Activated CD8-positive, alpha-beta T cell treated with anti-CD3 and anti-CD28 coated beads, Interleukin-2, amount 10 ng/mL, durations not matched to agents 7 days and 5 days (primary cell): ENCODE measurements at places on chromosomes 1 and 21. TPM values are rescaled to one million over a fixed set of nuclear protein-coding genes. Genes with fewer than 3 reads are reported as not detected.
A peak's percentile ranks its signal among the peaks of the same experiment; 100 is the strongest.

DNA sequence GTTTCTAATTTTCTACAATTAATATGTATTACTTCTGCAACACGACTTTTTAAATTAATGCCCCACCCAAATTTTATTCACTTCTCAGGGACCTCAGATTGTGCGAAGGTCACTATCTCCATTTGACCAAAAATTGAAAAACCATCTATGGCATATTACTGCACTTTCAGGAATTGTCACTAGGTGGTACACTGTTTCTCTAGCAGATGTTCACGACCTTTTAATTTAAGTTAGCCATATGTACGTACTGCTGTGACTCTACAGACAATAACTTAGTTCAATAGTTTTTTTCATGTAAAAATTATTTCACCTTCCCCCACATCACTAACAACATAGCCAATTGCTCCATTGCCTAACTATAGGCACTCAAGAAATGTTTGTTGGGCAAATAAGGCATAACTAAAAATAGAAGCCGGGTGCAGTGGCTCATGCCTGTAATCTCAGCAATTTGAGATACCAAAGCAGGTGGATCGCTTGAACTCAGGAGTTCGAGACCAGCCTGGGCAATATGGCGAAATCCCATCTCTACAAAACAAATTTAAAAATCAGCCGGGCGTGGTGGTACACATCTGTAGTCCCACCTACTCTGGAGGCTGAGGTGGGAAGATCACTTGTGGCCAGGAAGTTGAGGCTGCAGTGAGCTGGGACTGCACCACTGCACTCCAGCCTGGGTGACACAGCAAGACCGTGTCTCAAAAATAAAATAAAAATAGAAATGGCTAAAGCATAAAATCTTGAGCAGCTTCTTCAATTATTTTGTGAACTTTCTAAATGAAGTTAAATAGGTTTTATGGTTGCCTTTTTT lies 75.7 kb upstream of the PKN2 start:
- peaks cover 8% of the 10 kb centered on the region for H3K4me1 ChIP-seq
- DNase-seq: no peak
- H3K4me3 ChIP-seq: no peak overlapping the region
- no peaks in the 10 kb centered on the region for H3K36me3 ChIP-seq
- H3K27me3 ChIP-seq: peaks cover 4% of the 10 kb centered on the region
- no peak overlapping the region for H3K27ac ChIP-seq

DNA sequence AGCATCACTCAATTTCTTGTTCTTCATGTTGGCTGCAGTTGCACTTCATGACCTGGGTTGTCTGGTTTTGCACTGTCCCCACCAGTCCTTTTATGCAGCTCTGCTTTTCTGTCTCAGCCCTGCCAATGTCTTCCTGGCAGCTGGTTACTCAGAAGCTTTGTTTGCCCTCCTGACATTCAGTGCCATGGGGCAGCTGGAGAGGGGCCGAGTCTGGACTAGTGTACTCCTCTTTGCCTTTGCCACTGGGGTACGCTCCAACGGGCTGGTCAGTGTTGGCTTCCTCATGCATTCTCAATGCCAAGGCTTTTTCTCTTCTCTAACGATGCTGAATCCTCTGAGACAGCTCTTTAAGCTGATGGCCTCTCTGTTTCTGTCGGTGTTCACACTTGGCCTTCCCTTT lies 6.6 kb downstream of the PIGV start:
- no peak overlapping the region for H3K4me3 ChIP-seq
- H3K27ac ChIP-seq: peak overlapping the region; percentile 40
- no peak for DNase-seq
- peaks cover 62% of the 10 kb centered on the region for H3K36me3 ChIP-seq
- H3K4me1 ChIP-seq: peaks cover 55% of the 10 kb centered on the region

DNA sequence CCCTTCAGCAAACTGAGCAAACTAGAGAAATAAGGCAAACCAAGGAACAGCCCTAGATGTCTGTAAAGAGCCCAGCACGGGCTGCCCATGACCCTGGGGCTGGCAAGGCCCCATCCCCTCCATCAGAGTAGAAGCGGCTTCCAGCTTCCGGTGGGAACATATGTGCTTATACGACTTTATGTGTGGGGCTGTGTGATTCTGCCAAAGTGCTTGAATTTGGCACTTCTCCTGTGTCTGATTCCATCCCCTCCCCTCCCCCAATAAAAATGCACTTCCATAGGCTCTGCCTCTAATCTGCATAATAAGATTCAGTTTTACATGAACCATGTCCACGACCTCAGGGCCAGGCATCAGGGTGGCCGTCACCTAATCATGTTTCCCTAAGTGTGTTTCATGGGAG lies 236.6 kb downstream of the DSCAM start:
- no peaks in the 10 kb centered on the region for H3K27me3 ChIP-seq
- no peak for DNase-seq
- H3K27ac ChIP-seq: no peak overlapping the region
- H3K4me3 ChIP-seq: no peak overlapping the region
- H3K4me1 ChIP-seq: no peaks in the 10 kb centered on the region

DNA sequence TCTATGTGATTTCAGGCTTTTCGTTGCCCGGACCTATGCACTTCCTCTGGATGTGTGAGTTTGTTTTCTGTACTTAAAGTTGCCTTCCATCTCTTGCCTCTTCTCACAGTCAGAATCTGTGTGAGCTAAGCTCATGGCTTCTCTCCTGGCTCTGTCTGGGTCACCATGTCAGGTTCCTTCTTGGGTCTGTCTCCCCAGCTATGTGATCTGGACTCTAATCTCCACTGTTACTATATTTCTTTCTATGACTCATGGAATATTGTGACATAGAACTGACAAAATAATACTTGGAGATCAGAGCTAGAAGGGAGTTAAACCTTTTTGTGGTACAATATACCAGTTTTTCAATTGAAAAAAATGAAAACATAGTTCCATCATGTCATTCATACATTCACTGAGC lies 172.7 kb upstream of the FGGY start:
- peaks cover 15% of the 10 kb centered on the region for H3K27me3 ChIP-seq
- no peak overlapping the region for H3K4me3 ChIP-seq
- no peak overlapping the region for H3K27ac ChIP-seq
- DNase-seq: no peak
- peaks cover 19% of the 10 kb centered on the region for H3K4me1 ChIP-seq

GRCh38 chr1:167790117-167790516 lies 68.3 kb downstream of the MPZL1 start:
- H3K4me3 ChIP-seq: no peak overlapping the region
- no peak overlapping the region for H3K27ac ChIP-seq
- peaks cover 2% of the 10 kb centered on the region for H3K36me3 ChIP-seq
- no peak for DNase-seq

Gene ADORA1
- not detected for total RNA-seq

- no peaks in the 10 kb centered on the region for H3K27me3 ChIP-seq
- no peak overlapping the region for H3K4me3 ChIP-seq
- H3K4me1 ChIP-seq: no peaks in the 10 kb centered on the region
- H3K36me3 ChIP-seq: no peaks in the 10 kb centered on the region
- H3K27ac ChIP-seq: no peak overlapping the region
Observed at GRCh38 chr1:4951601-4952000, 297.2 kb downstream of the AJAP1 start.

- no peaks in the 10 kb centered on the region for H3K27me3 ChIP-seq
- H3K36me3 ChIP-seq: no peaks in the 10 kb centered on the region
- no peaks in the 10 kb centered on the region for H3K4me1 ChIP-seq
- H3K4me3 ChIP-seq: no peak overlapping the region
Observed at GRCh38 chr1:61287014-61287413, 204.7 kb downstream of the NFIA start.

DNA sequence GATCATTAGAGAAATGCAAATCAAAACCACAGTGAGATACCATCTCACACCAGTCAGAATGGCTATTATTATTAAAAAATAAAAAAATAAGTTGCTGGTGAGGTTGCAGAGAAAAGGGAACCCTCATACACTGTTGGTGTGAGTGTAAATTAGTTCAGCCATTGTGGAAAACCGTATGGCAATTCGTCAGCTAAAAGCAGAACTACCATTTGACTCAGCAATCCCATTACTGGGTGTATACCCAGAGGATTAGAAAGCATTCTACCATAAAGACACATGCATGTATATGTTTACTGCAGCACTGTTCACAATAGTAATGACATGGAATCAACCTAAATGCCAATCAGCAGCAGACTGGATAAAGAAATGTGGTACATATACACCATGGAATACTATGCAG lies 42.2 kb downstream of the GIPC2 start:
- no peaks in the 10 kb centered on the region for H3K4me1 ChIP-seq
- no peak for DNase-seq
- H3K27ac ChIP-seq: no peak overlapping the region
- peaks cover 5% of the 10 kb centered on the region for H3K36me3 ChIP-seq
- peaks cover 6% of the 10 kb centered on the region for H3K27me3 ChIP-seq

GRCh38 chr21:41767606-41768436 lies 969 bp upstream of the RIPK4 start:
- DNase-seq: peak; percentile 33
- H3K27me3 ChIP-seq: peaks cover 62% of the 10 kb centered on the region
- H3K27ac ChIP-seq: no peak overlapping the region

GRCh38 chr21:43991447-43991991 lies 20.6 kb upstream of the TRAPPC10 start:
- H3K36me3 ChIP-seq: no peaks in the 10 kb centered on the region
- DNase-seq: no peak
- H3K4me1 ChIP-seq: no peaks in the 10 kb centered on the region
- H3K27ac ChIP-seq: no peak overlapping the region
- no peak overlapping the region for H3K4me3 ChIP-seq
- peaks cover 8% of the 10 kb centered on the region for H3K27me3 ChIP-seq

DNA sequence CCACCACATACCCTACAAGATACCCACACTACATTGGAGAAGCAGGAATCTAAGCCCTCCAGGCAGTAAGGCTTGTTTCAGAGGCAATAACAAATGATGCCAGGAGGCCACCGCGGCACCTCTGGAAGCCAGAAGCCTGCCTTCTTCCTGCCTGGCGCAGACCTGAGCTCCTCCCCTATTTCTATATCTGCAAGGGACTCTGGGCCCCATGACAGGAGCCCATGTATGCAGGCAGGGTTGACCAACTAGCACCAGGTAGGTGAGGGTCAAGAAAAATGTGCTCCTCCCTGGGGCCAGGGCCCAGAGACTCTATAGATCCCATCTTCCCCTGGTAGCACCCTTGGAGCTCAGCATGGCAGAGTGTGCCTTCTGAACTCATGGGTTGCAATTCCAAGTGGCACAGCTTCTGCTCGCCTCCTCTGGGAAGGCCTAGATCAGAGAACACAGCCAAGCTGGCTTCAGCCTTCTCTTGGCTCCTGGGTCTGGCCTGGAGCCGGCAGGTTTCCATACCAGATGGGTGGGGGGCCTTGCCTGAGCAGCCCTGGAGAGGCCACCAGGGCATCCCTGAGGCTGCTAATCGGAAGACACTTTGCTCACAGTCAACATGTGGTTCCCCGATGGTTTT lies 85.1 kb downstream of the STUM start:
- H3K27me3 ChIP-seq: no peaks in the 10 kb centered on the region
- no peak overlapping the region for H3K4me3 ChIP-seq
- H3K27ac ChIP-seq: peak overlapping the region; percentile 15
- no peak for DNase-seq

DNA sequence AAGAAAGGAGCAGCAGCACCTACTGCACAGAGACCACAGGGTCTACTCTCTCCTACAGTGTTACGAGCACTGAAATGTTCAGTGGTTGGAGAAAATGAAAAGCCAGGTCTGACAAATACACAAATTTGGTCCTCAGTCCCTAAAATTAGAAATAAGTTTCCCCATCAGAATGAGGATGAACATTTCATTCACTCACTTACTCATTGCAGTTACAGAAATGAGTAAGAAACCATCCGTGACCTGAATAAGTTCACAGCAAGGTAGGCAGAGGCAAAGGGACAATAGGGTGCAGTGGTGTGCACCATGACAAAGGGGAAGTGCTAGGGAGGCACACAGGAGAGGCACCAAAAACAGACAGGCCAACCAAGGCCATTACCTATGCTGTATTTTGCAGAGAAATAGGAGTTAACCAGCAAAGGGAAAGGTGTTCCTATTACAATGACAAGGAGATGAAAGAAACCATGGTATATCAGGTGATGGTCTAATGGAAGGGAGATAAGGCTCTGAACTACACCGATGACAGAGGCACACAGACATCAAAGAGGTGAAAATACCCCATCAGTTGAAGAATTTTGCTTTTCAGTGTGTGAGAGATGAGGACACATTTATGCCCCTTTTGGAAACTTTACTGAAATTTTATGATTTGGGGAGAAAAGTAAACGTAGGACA lies 29.4 kb downstream of the VAV3 start:
- H3K4me1 ChIP-seq: peaks cover 45% of the 10 kb centered on the region
- peak; percentile 57 for DNase-seq
- peak overlapping the region; percentile 76 for H3K27ac ChIP-seq
- H3K36me3 ChIP-seq: peaks cover 3% of the 10 kb centered on the region

- H3K4me3 ChIP-seq: no peak overlapping the region
- no peaks in the 10 kb centered on the region for H3K4me1 ChIP-seq
- H3K27me3 ChIP-seq: peaks cover 2% of the 10 kb centered on the region
- no peak for DNase-seq
Observed at GRCh38 chr1:18582890-18583289, 47.8 kb upstream of the PAX7 start.

DNA sequence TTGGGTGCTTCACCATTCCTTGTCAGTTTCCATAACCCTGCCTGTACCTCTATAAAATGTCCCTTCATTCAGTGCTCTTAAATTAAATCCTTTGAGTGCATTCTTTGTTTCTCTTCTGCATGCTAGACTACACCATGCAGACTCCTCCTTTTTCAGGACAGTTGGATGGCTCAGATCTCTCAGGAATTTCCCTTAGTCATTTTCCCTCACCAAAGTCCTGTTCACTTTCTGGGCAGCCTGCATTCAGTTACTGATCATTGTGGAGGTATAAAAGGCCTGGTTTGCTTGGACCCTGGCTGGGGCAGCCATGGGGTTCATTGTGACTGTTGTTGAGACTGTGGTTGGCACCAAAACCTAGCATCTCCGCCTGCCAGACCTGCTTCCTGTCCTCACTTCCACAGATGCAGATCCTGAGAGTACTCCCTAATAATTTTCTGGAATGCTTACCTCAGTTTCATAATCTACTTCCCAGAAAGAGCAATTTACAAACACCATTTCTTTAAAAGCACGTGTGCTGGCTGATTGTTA lies 88.4 kb downstream of the PDE4B start:
- H3K27ac ChIP-seq: no peak overlapping the region
- no peak for DNase-seq
- no peak overlapping the region for H3K4me3 ChIP-seq
- no peaks in the 10 kb centered on the region for H3K36me3 ChIP-seq
- no peaks in the 10 kb centered on the region for H3K4me1 ChIP-seq

Gene RSPO1
- not detected for total RNA-seq

DNA sequence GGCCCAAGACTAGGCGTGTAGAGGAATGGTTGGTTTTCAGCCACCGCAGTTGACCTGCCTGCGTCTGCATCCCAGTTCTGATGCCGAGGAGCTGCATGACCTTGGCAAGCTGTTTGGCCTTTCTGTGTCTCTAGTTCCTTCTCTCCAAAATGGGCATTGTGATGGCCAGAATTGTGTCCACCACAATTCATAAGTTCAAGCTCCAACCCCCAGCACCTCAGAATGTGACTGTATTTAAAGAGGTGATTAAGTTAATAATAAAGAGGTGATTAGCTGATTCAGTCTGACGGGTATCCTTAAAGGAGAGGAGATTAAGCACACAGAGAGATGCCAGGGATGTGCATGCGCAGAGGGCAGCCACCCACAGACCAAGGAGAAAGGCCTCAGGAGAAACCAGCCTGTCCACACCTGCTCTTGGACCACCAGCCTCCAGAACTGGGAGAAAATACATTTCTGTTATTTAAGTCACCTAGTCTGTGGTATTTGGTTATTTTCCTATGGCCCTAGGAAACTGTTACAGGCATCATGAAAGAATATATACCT lies 28.5 kb downstream of the MAB21L3 start:
- DNase-seq: peak; percentile 12
- no peak overlapping the region for H3K27ac ChIP-seq
- H3K27me3 ChIP-seq: peaks cover 7% of the 10 kb centered on the region
- peaks cover 4% of the 10 kb centered on the region for H3K36me3 ChIP-seq
